ENCODE measurements at places on chromosomes 6 and 20. TPM values are rescaled to one million over a fixed set of nuclear protein-coding genes. Genes with fewer than 3 reads are reported as not detected.

The SF3B5 gene
- total RNA-seq = 162 TPM

The GSTA1 gene
- 1.6 TPM for total RNA-seq

The ADGRF4 gene
- 13.6 TPM for total RNA-seq

The NKX2-2 gene
- not detected for total RNA-seq

The LINC00237 gene
- not detected for total RNA-seq

The ENPP5 gene
- total RNA-seq = 0.44 TPM

The TRIM40 gene
- not detected for total RNA-seq

The LY86 gene
- total RNA-seq = 0.48 TPM

The CD24 gene
- 1,371 TPM for total RNA-seq

The ENPP3 gene
- total RNA-seq = 0.24 TPM

The CYP39A1 gene
- 3.4 TPM for total RNA-seq

The SAMD10 gene
- 5.7 TPM for total RNA-seq

The PDRG1 gene
- total RNA-seq = 12.2 TPM

The RAET1L gene
- total RNA-seq = 30.4 TPM

The SDCBP2 gene
- total RNA-seq = 107 TPM

The CALHM6 gene
- total RNA-seq = 0.20 TPM

The TTLL9 gene
- total RNA-seq = 0.16 TPM

The COX4I2 gene
- 0.96 TPM for total RNA-seq

The NOL7 gene
- 33.1 TPM for total RNA-seq

The PKIG gene
- 11.3 TPM for total RNA-seq

The RUNX2 gene
- 2.5 TPM for total RNA-seq

The SLC16A10 gene
- total RNA-seq = 0.24 TPM

The SYTL3 gene
- 1.7 TPM for total RNA-seq

The CTAGE9 gene
- not detected for total RNA-seq

The PIGT gene
- 43.0 TPM for total RNA-seq

The DEF6 gene
- total RNA-seq = 27.3 TPM

The PDE7B gene
- total RNA-seq = 0.68 TPM

The SEMG1 gene
- not detected for total RNA-seq

The MATN4 gene
- 0.16 TPM for total RNA-seq

The ATP9A gene
- 29.3 TPM for total RNA-seq

The FUT9 gene
- not detected for total RNA-seq

The KHDC1 gene
- total RNA-seq = 0.88 TPM

The OTOR gene
- total RNA-seq = not detected

The CCN5 gene
- 1.9 TPM for total RNA-seq

The PSORS1C1 gene
- total RNA-seq = 0.20 TPM

The TMEM74B gene
- total RNA-seq = 1.4 TPM

The MDFI gene
- 47.1 TPM for total RNA-seq

The KIZ gene
- total RNA-seq = 17.7 TPM

Data from esophagus mucosa (tissue), 1 donor.